ENCODE measurements at places on chromosomes 5 and 9.

DNA sequence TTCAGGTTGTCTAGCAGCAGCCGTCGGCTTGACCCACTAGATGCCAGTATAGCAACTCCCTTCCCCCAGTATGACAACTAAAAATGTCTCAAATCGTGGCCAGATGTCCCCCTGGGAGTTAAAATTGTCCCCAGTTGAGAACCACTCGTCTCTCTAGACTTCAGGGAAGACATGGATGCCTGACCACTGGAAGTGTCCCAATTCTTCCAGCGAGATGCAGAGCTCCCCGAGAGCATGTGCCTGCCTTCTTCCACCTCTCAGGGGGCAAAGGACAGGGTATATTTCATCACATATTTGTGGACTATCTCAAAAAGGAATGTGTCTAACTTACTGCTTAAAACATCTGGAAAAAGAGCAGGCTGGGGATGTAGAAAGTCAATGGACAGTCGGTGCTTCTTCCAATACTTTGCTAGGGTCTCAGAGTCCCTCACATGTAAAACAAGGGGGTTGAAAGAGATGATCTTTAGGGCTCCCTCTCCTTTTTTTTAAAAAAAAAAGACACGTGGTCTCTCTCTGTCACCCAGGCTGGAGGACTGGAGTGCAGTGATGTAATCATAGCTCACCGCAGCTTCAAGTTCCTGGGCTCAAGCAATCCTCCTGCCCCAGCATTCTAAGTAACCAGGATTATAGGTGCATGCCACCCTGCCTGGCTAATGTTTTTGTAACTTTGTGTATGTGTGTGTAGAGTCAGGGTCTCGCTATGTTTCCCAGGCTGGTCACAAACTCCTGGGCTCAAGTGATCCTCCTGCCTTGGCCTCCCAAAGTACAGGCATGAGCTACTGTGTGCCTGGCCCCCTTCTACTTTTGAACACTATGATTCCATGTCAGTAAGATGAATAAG, 190.6 kb downstream of the DAB2IP start:
- no peak for DNase-seq

DNA sequence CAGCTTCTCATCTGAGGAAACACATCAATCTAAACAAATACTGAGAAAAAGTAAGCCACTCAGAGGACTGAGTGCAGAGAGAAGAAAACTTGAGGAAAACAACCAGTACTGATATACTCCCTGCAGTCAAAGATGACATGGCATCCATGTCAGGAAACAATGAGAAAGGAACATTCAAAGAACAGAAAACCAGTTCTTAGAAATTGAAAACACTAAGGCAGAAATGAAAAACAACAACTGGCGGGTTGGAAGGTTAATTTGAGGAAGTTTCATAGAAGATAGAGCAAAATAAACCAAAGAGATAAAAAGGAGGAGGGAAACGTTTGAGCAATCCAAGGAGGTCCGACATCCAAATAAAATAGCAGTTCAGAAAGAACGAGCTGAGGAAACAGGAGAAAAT, 475.2 kb downstream of the HINT1 start:
- no peak for DNase-seq

DNA sequence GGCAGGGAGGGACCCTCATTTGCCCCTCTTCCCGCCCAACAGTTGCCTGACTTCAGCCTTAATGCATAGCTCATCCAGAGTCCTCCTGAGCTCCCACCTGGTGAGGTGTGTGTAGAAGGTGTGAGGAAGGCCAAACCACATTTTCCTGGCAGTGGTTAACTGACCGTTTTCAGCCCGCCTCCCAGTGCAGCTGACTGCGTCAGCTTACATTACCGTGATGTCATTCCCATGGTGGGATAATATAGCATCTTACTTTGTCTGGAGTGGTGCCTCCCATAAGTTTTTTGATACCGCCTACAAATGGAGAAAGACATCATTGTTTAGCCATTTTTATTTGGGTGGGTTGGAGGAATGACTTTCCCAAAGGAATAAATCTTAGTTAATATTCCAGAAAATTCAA, 151.9 kb downstream of the C9orf152 start:
- no peak for DNase-seq

GRCh38 chr5:75148051-75148450, 88.6 kb downstream of the ANKRD31 start:
- no peak for DNase-seq

DNA sequence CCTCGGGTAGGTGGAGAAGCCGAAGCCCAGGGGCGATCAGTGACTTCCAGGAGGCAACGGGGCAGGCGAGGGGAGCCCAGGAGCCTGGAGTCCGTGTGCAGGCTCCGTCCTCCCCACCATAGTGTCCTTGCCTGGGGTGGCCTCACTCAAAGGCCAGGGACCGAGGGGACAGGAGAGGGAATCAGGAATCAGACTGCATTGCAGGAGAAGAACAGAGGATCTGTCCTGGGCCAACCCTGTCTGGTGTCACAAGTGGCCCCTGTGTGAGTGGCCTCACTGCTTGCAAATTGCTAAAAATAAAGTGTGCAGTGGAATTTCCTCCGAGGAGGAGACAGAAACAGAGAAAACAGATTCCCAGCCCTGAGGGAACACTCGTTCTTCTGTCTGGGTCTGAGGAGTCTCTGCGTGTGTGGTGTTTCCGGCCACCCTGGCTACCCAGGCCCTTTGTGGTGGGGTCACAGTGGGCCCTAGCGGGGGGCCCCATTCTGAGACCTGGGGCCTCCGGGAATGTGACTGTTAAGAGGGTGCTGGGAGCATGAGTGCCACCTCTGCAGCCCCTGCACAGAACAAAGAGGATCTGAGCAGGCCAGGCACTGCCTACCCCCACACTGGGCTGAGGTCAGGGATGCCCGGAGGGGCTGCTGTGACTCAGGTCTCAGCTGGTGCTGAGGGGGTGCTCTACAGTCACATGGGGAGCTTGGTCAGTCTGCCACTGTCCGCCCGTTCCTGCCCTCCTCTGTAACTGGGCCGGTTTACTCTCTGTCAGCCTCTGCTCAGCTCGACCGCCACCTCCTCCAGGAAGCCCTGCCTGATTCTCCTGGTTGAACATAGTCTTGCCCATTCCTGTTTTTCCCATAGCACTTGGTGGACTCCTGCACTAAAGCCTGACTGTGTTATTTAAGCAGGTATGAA, 7.4 kb downstream of the TRAF1 start:
- DNase-seq, result no peak

DNA sequence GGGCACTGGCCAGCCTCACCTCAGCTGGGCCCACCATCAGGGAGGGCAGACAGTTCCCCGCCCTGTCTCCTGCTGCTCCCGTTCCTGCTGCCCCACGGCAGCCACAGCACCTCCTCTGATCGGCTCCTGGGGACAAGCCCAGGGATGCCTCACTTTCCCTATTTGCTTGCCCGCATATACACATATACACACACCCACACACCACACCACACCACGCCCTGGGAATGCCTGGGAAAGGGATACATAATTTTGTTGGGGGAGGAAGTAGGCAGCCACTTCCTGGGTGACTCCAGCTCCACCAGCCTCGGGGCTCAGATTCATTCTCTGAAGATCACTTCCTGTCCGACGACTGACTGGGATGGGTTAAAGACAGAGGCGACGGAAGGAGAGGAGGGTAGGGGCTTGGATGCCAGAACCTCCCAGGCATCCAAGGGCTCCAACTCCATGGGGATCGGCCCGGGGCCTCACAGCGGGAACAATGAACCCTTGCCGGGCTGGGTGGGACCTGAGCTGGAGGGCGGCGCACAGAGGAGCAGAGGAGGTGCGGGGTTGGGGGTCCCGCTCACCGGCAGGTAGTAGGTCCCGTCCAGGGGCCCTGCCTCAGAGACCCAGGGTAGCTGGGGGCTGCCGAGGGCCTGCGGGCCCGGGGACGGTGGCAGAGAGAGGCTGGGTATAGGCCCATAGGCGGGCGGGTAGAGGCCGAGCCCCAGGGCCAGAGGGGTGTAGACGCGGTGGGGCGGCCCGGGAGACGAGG, 2.0 kb upstream of the MZB1 start:
- DNase-seq, result no peak

DNA sequence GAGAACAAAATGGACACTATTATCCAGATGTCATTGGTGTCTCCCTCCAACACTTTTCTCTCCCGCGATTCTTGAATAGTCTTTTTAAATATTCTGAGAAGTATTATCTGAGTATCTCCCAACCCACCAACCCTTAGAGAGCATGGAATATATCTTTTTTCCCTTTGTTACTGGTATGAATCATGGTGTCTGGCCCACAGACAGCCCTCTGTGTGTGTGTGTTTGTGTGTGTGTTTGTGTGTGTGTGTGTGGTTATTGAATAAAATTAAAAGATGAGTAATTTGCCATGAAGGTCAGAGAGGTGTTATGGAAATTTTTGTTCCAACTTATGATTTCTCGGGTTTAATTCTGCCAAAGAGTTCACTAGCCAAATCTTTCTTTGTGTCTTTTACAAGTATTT, 47.7 kb downstream of the CAMK4 start:
- no peak for DNase-seq

DNA sequence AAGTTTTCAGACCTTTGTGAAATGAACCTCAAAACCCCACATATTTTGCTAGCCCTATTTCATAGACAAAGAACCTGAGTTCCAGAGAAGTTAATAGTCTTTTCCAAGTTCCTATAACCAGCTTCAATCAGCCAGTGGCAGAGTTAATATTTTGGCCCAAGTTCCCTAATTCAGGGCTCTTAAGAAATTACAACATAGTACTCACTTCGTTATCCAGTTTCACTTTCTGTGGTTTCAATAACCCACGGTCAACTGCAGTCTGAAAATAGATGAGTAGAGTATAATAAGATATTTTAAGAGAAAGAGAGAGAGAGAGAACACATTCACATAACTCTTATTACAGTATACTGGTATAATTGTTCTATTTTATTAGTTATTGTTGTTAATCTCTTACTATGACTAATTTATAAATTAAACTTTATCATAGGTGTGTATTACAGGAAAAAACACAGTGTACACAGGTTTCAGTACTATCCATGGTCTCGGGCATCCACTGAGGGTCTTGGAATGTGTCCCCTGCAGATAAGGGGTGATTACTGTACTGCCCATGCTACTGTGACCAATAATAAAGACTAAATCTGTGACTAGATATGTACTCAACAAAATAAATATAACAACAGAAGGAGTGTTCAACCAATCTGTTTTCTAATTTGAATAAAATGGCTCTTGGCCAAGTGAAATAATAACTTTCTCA, 9.3 kb upstream of the MYOT start:
- DNase-seq, result no peak

- no peak for DNase-seq
Observed at GRCh38 chr5:78568212-78568611, 80.4 kb downstream of the LHFPL2 start.

GRCh38 chr5:32836176-32836575, 125.1 kb downstream of the NPR3 start:
- no peak for DNase-seq

DNA sequence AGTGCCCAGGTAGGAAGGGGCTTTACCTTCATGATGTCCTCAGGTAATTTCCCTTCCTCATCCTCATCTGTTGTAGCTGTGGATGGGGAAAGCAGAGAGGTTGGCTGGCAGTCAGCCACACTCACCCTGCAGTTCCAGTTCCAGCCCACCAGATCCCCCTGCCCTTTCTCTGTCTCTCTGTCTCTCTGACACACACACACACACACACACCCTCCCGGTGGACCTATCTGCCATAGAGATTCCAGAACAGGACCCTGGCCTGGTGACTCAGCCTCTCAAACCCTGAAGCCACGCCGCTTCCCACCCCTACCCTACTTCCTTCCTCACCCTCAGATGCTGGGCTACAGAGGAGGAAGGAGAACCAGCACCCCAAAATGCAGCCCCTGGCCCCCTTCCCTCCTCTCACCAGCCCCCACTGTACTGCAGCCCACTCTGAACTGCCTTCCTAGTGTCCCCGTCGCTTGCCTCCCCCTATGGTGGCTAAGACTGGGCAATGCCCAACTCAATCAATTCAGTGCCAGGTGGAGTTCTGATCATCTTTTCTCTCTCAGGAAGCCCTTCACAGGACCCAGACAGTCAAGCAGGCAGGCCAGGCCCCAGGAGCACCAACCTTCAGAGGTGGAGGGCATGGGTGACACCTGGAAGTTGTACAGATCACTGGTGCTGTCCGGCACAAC, 4.8 kb downstream of the IRF1 start:
- no peak for DNase-seq

DNA sequence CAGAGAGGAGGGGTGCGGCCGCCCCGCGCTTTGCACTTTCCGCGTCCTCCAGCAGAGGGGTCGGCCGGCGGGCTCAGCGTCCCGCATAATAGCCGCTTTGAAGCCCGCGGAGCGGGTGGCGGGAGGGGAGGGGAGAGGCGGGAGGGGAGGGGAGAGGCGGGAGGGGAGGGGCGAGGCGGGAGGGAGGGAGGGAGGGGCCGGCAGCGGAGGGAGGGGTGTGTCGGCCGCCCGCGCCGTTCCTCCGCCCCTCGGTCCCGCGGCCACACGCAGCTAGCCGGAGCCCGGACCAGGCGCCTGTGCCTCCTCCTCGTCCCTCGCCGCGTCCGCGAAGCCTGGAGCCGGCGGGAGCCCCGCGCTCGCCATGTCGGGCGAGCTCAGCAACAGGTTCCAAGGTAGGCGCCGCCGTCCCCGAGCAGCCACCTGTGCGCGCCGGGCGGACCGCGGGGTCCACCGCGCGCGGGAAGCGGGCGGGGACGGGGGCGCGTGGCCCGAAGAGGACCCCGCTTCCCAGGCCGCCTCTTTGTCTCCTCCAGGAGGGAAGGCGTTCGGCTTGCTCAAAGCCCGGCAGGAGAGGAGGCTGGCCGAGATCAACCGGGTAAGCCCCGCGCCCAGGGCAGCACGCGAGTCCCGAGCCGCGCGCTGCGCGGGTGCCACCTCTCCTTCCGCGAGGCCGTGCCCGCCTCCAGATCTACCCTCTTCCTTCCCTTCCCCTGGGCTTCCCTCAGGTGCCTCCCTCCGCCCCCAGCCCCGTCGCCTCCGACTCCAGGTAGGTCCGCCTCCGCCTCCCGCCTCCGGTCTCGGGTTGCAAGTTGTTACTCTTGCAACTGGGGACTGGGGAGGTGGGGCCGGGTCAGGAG, at the start of gene AIF1L:
AIF1L (plus strand) TSS at position 263 of the 857 bp plus-strand sequence; CDS start at position 362, 99 bp downstream.
- DNase-seq, result peak; percentile 73

DNA sequence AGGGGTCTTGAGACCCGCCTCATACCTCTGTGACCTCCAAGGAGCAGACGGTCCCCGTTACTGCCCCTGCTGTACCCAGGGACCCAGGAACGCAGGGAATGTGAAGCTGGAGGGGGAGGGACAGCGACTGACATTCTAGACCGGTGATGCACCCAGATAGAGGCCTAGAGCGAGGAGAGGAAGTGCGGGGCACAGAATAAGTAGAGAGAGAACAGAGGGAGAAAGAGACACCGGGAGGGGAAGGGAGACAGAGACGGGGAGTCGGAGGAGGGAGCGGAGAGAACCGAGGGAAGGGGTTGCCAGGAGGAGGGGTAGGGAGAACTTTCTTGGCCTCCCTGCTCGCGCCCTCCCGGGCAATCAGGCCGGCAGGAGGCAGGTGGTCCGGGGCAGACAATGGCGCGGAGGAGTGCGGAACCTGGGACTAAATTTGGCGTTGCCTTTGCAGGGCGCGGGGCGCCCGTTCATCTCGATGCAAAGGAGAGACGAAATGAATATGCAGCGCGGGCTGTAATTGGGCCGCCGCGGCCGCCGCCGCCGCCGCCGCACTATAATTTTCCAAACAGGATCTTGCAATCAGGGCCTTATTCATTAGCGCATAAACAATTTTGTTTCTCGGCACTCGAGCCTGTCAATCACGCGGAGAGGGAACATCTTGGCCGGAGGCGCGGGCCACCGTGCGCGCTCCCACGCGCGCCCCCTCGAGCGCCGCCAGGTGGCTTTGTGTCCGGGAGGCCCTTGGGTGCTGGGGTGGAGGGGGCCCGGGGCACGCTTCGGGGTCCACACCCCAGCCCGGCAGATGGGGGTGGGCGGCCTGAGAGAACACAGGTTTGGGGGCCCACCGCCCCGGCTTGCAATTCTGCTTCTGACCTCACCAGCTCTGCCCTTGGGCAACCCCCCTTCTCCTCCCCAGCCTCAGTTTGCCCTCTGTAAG, 33.0 kb downstream of the NDUFA8 start:
- no peak for DNase-seq
